ENCODE measurements at places on chromosomes 5 and 9.
A peak's percentile ranks its signal among the peaks of the same experiment; 100 is the strongest.

- peak; percentile 25 for DNase-seq
These were observed 43.4 kb upstream of the TMC1 start for GRCh38 chr9:72477930-72478518.

DNA sequence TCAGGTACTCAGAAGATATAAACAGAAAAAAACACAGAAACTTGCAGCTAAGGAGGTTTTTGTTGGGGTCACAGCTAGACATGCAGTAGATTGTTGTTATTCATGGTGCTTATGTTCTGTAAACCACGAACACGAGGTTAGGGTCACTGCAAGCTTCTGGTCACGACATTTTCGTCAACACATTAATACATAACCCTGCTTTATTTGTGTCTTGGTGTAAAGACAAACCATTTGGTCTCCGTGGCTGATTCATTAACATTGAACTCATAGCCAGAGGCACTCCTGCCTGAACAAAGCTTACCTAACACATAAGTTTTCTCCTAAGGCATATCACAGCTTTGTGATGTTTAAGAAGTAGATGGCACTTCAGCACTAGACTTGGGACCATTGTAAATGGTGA, 16.9 kb downstream of the TEK start:
- DNase-seq, result no peak

- no peak for DNase-seq
These were observed 589.9 kb downstream of the DNAH5 start for GRCh38 chr5:13354611-13355010.

DNA sequence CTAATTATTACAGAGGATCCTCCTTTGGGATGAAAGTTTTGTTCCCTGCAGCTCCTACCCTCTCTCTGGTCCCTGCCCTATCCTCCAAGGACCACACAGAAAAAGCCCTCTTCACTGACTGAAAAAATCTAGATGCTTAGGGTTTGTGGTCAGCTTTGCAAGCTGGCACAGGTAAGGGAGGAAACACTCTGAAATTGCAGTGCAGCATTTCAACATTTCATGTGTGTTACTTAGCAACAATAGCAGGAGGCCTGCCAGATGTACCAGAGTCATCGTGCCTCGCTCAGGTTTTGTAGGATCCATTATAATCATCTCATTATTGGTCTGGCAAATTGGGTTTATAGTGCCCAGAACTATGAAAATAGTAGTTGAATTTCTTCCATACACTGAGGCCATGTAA, 109.5 kb downstream of the PALM2AKAP2 start:
- peak; percentile 48 for DNase-seq

GRCh38 chr9:26945591-26945990, 1.5 kb downstream of the PLAA start:
- no peak for DNase-seq

DNA sequence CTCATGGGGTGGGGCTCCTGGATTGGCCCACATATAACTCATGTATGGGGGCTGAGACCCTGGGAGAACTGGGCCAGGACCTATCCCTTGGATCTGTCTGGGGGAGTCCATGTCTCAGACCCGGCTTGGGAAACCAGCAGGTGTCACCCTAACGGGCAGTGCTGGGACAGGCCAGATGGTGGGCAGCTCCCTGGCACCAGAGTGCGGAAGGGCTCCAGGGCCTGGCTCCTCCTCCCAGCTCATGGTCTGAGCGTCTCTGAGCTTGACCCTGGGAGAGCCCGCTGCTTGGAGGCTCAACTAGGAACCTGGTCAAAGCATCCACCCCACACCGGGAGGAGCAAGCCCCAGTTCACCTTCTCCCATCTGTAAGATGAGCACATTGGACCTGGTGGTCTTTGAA, 15.5 kb upstream of the NCS1 start:
- DNase-seq, result no peak

All from muscle of leg (tissue), 16 donors.